ENCODE measurements at places on chromosomes 2 and 18.

DNA sequence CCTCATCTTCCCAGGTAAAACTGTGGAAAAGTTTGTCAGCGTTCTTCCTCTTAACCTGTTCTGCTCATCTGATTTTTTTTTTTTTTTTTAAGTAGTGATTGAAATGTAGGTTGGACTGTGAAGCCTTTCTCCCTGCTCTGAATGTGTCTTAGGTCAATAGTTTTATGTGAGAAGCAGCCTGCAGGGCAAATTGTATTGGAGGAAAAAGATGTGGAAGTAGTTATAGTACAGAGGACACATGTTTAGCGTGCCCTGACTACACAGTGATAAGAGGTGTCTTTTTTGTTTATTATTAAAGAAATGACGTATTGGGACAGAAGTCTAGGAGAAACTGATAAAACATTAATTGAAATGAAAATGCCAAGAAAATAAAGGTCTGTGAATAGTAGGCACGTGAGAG lies 1.5 kb downstream of the MTA3 start:
- DNase-seq, result peak; percentile 52

DNA sequence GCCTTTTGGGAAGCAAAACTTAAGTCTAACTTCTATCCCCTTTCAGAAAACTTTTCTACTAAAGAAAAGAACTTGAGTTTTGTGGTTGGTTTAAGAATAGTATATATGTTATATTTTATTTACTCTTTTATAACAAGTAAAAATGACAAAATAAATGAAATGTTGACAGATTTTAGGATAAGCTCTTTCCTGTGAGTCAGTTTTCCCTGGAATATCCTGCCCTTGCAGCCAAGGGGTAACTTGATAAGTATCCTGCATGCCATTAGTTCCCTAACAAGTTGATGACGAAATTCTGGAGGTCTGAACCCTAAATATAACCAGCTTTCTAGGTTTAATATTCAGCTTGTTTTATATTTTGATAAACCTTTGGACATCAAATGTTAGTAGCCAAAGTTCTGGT lies 7.3 kb upstream of the HTR2B start:
- DNase-seq, result no peak

- DNase-seq, result peak; percentile 48
These were observed 36.3 kb downstream of the SLC35F5 start for GRCh38 chr2:113720167-113720566.

GRCh38 chr18:67331857-67332256 lies 184.7 kb downstream of the DSEL start:
- DNase-seq, result no peak

DNA sequence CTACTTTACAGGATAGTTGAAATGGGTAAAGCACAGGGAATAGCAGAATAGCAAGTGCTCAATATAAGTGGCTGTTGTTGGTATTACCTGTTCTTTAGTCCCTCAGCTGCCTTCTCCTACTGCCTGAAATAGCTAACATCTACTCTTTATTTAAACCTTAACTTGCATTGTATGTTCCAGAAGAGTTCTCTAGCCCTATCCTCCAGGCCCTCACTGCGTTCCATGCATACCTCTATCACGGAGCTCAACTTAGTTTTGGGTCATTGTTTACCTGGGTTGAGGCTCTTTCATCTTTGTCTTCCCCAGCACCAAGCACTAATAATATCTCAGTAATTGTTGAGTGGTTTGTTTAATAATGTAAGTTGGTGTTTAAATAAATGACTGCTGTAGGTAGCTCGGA lies 242.2 kb upstream of the FANCL start:
- DNase-seq, result no peak

All from renal cortical epithelial cell (primary cell).